HEK293T (cell line): ENCODE measurements at places on chromosomes 4 and X.

DNA sequence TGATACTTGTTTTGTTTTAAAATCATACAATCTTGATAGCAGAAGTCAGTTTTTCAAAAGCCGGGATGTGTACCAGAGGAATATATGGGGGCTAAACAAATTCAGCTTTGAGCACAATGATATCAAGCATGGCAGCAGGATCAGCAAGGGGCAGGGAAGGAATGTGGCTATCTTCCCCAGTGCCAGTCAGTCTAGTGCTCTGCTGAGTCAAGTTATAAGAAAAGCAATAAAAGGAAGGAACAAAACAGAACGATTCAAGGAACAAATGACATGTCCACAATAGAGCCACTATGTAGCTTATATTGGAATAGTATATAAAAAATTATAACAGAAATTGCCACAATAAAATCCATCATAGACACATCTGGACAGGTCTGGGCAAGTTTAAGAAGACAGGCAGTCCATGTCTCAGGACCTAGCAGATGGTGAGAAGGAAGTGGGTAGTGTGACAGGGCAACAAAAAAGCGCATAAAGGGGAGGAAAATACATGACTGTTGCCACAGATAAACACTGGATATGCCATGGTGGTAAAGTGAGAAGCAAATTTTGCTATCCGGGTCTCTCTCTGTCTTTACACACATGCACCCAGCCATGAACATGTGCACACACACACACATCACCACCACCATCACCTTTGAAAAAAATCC is 518.2 kb upstream of the HTR2C start:
- no peak for DNase-seq

- DNase-seq, result no peak
Measured at GRCh38 chrX:120426599-120426998, 42.5 kb downstream of the LAMP2 start.

- DNase-seq, result no peak
Measured at GRCh38 chr4:67554096-67554495, 4.4 kb upstream of the STAP1 start.

DNA sequence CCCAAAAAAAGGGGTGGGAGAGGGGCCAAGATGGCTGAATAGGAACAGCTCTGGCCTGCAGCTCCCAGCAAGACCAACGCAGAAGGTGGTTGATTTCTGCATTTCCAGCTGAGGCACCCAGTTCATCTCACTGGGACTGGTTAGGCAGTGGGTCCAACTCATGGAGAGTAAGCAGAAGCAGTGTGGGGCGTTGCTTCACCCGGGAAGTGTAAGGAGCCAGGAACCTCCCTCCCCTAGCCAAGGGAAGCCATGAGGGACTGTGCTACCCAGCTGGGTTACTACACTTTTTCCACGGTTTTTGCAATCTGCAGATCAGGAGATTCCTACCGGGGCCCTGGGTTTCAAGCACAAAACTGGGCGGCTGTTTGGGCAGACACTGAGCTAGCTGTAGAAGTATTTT is 13.9 kb upstream of the OCIAD1 start:
- DNase-seq, result no peak

DNA sequence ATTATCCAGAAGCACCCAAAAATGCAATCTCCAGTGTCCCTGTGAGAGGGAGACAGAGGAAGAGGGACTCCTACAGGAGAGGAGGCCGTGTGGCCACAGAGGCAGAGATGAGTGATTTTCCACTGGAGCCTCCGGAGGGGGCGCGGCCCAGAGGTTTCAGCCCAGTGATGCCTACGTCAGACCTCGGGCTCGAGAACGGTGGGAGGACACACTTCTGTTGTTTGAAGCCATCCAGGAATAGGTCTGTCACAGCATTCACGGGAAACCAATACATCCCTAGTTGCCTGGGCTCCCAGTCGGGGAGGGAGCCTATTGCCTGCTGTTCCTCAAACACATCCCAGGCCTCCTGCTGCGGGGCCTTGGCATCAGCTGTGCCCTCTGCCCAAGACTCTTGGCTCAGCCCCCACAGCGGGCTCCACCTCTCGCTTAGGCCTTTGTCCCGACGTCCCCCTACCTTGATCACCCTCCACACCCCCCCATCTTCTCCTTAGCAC is 39.2 kb upstream of the HMX1 start:
- no peak for DNase-seq

- DNase-seq, result peak; percentile 43
Measured at GRCh38 chr4:1290165-1290977, 680 bp downstream of the MAEA start.

DNA sequence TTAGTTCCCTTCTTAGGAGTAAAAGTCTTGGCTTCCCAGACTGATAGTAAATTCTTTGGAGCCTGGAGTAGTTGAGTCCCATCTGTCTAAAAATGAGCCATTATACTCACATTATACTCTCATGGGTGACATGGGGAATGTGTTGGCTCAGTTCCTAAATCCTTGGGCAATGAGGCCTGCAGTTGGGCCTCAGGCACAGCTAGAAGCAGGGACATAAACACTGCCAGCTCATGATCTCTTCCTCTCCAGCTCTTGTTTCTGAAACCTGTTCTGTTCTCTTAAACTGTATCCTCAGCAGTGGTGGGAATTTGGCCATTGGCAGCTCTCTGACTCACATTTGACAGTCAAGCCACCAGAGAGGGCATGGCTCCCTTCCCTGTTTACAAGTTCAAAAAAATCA is 212.5 kb downstream of the SPATA18 start:
- DNase-seq, result no peak

DNA sequence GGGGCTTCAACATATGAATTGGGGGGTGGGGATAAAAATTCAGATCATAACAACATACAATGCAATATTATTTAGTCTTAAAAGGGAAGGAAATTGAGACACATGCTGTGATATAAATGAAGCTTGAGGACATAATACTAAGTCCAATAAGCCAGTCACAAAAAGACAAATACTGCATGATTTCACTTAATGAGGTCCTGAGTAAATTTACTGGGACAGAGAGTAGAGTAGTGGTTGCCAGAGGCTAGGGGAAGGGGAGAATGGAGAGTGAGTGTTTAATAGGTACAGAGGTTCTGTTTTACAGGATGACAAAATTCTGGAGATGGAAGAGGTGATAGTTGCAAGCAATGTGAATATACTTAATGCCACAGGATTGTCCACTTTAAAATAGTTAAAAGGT is 89.2 kb upstream of the RAPGEF2 start:
- DNase-seq, result no peak

- no peak for DNase-seq
Measured at GRCh38 chrX:86154553-86154952, 6.3 kb downstream of the DACH2 start.

GRCh38 chr4:38155589-38156294 is 195.5 kb downstream of the PTTG2 start:
- no peak for DNase-seq

DNA sequence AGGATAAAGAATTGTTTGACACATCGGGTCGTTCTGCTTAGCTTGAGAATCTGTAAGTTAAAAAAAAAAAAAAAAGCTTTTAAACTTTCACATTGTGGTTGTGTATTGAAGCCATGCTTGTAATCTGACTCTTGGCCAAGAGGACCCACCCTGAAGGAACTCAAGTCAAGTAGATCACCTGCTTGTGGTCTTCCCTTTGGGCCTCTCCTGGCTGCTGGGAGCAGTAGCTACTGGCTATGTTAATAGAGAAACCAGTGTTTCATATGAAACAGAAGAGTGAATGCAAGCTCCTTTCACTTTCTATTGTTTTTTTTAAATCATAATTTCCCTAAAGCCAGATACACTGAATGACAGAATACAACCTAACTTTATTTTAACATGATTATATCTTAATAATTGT is 402.4 kb upstream of the NDST4 start:
- DNase-seq, result no peak

DNA sequence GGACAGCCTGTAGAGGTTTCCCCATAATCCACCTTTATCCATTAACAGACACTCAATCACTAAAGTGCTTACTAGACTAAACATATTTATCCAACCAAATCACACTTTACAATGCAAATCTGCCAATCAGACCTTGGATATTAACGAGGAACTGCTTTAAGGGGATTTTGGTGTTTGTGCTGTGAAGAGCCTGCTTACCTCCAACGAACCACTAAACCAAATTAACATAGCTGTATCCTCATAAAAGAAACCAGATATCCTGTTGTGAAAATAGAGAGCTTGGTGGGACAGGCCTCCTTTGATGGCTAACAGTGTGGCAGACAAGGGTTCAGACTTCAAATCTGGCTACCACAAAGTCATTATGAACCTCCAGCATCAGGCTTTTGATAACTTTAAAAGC is 252.6 kb upstream of the HAND2 start:
- DNase-seq, result peak; percentile 9

DNA sequence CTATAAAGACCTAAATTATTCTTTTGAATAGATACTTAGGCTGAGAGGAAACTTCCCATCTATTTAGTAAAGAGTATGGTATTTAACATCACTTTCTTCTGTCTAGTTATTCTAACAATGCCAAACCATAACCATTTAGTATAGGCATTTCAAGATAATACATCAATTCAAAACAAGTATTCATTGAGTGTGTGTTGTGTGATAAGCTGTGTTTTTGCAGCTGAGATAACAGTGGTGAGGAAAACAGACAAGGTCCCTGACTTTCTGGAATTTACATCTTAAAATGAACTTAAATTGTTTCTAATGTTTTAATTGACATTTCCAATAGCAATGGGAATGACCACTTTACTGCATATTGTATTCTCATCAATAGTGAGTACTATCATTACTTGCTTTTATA is 22.4 kb upstream of the TSPAN5 start:
- no peak for DNase-seq
